ENCODE measurements at places on chromosomes 7 and 10.

DNA sequence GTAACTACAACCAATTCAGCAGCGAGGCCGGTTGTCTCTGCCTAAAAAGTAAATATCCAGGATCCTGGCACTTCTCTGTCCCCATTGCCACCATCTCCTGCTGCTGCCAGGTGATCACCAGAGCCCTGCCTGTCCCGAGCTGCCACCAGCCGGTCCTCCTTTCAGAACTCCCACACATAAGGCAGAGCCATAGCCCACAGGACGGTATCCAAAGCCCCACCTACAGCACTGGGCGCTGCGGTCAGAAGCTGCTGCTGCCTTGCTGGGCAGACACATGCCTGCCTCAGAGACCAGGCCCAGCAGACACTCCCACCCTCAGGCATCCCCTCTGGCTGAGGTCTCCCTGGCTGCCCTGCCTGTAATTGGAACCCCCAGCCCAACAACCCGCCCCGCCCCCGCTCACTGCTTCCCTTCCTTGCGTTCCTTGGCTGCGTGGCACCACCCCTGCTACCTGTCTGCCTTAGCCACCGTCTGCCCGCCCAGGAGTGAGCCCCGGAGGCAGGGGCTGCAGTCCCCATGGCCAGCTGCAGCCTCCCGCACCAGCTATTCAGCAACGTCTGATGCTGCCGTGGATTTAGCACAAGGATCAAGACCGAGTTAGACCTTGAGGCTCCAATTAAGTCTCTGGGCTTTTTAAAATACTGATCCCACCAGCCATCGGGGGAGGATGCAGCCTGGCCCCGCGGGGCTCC, 100.7 kb downstream of the CYTH3 start:
- DNase-seq, result no peak

- DNase-seq, result no peak
Observed at GRCh38 chr10:124153023-124153826, 59.8 kb upstream of the CHST15 start.

DNA sequence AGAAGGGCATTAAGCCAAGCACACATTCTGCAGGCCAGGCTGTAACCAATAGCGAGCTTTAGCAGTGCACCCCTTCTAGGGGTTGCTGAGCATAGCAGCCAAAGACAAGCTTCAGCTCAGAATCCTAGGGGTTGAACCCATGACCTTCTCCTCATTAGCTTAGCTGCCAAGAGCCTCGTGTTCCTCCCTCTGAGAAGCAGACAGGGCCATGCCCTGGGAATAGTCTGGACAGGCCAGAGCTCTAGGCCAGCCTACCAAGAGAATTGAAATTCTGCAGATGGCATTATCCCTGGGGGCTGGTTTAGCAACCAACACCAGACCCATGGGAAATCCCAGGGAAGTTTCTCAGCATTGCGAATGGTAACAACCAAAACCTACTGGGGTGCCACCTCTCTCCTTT, 77.2 kb downstream of the PLXNA4 start:
- no peak for DNase-seq

- DNase-seq, result no peak
Observed at GRCh38 chr10:3239920-3240894, 67.6 kb upstream of the PITRM1 start.

GRCh38 chr7:134279336-134279735, 37.4 kb downstream of the SLC35B4 start:
- no peak for DNase-seq

GRCh38 chr10:75165684-75166622, 44.6 kb upstream of the VDAC2 start:
- DNase-seq, result no peak

GRCh38 chr7:135938563-135938962, 38.6 kb downstream of the MTPN start:
- no peak for DNase-seq

DNA sequence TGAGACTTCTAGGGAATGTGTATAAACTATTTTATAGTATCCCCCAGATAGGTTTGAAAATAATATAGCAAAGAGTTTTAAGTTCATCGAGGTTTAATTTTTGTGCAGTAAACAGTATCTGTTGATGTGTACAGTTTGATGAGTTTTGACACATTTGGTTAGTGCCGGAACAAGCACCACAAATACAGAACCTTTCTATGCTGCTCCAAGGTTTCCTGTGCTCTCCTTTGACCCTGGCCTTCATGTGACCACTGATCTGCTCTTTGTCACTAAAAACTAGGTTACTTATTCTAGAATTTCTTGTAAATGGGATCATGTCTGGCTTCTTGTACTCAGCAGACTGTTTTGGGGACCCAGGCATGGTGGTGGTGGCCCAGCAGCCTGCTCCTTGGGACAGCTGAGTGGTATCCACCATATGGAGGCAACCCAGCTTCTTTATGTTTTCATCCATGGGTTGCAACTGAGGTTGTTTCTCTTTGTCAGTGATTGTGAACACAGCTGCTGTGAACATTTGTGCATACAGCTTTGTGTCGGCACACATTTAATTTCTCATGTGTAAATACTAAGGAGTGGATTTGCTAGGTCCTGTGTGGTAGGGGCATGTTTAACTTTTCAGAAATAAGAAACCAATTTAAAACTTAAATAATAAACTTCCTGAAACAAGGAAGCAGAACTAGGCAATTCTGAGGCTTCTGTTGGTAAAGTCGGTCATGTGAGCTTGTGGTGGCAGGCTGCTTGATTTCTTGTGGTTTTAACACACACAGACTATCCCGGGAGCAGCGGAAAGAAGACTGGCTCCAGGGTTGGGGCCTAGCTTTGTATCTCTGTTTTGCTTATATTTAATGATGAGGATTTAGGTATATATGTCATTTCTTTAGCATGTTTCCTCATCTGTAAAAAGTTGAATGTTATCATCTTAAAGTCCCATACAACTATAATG, 219.4 kb downstream of the ABCA13 start:
- no peak for DNase-seq

- DNase-seq, result peak; percentile 29
Observed at GRCh38 chr10:21526860-21527597, 1.5 kb upstream of the SKIDA1 start.

GRCh38 chr7:68248973-68249372, 1252.3 kb downstream of the TYW1 start:
- DNase-seq, result no peak

DNA sequence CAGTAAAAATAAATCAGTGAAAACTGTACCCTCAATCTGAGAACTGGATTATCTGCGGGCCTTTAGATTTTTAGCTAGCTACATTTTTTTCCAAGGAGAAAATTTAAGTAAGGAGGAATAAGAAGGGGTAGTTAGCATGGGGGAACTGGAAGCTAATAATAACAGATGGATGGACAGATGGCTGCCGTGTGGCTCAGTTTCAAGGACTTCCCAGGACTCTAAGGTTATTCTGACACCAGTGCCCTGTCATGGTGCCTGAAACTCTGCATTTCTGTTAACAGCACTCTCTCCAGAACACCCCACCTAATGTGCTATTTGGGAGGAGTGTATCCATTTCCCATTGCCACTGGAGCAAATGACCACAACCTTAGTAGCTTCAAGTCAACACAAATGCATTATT, 75.7 kb upstream of the PDE1C start:
- DNase-seq, result no peak

GRCh38 chr10:89734616-89735015, 33.2 kb downstream of the KIF20B start:
- DNase-seq, result no peak

DNA sequence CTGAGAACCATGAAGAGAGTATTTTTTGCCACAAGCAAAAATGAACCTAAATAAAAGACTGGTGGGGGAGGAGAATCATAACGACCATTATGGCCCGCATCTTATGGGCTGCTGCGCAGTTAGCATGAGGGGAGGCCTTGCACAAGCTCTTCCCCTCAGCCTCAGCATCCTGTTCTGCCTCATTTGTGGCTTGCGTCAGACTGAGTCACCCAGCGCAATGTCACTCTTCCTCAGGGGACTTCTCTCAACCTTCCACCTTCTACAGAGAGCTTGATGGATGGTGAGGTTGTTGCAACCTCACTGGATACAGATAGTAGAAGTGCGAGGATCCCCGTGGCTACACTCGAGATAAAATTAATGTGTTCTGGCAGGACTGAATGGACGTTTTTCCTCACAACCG, 16.8 kb upstream of the GPR15LG start:
- DNase-seq, result no peak

DNA sequence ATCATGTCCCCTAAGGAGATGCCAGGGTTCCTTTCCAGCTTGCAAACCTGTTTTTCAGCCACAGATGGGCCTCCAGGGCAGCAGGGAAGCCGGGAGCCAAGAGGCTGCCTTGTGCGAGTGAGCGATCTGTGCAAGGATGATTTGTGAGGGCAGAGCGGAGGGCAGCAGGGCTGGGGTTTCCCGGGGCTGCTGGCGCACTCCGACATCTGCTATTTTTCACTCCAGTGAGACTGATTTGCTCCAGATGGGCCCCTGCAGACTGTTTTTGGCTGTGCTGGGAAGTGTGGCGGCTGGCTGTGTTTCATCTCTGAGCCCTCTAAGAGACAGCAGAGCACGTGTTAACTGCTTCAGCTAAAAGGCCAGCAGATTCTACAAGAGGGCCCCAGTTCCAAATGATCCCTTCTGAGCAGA, 466.2 kb downstream of the TYW1 start:
- DNase-seq, result no peak

DNA sequence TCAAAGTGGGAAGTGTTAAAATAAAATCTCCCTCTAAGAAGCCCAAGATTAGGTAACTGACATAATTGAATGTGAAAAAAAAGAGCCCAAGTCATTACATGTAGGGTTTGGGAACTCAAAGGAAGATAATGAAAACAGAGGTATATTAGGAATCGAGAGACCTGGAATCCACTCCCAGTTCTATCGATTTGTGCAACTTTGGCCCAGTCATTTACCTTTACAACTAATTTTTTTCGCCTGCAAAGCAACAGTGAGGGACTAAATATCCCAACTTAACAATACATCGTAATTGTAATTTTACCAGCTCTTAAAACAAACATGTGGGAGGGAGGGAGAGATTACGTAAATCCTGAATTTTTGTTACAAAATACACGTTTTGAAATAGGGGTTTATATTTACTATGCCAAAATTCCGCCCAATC, 1.4 kb downstream of the MINDY3 start:
- no peak for DNase-seq

Data from CD4-positive, CD25-positive, alpha-beta regulatory T cell (primary cell).